Mesendoderm (in vitro differentiated cells): ENCODE measurements at places on chromosomes 6 and 20.

GRCh38 chr6:112337209-112337638, 9.9 kb upstream of the RFPL4B start:
- DNase-seq, result peak; percentile 83

DNA sequence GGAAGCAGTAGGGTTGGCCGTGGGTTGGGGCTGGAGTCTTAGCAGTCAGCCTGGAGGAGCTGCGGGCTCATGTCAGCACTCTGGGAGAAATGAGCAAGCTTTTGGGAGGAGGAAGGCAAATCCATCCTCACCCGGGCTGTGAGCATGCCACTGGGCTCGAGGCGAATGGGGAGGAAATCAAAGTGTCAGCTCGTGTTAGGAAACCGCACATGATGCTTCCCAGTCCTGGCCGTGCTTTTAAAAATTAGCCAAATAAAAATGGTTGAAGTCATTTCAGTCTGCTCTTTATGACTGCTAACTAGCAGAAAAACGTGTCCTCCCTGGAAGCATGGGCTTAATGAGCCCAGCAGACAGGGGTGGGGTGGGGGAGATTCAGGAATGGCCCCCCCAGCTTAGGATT, 98.1 kb downstream of the NFATC2 start:
- no peak for DNase-seq

GRCh38 chr6:30025186-30025585, 35.9 kb upstream of the POLR1H start:
- DNase-seq, result no peak

DNA sequence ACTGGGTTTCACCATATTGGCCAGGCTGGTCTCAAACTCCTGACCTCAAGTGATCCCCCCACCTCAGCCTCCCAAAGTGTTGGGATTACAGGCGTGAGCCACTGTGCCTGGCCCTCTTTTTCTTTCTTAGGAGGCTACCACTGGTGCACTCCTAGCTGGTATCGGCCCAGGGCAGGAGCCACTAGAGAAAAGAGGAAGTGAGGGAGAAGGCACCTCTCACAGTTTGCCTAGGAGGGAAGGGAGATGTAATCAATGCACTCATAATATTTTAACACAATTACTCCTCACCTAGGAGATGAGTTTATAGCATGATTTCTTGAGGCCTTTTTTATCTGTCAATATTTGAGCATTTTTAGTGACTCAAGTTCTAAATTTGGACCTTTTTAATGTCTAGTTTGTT, 189.0 kb upstream of the SOX4 start:
- no peak for DNase-seq

DNA sequence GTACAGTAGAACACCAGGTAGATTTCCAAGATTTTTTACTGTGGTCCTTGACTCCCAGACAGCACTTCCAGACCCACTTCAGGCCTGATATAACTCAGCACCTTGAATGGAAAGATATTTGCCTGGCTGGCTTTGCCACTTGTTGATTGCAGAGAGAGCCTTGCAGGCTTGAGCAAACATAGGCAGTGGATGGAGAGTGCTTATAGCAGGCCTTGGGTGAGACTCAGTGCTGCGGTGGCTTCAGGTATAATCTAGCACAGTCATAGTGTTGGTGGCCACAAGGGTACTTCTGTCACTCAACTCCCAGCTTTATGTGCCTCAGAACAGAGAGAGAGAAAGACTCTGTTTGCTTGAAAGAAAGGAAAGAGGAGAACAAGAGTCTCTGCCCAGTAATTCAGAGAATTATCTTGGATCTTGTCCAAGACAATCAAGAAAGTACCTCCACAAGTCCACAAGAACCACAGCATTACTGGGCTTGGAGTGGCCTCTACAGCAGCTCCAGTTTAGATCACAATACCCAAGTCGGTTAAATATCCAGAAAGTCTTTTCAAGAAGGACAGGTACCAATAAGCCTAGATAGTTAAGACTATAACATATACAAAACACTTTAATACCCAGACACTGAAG, 70.5 kb upstream of the FKBP1C start:
- DNase-seq, result no peak

- DNase-seq, result peak; percentile 96
Observed at GRCh38 chr6:40999569-40999968, 39.5 kb downstream of the UNC5CL start.

GRCh38 chr6:71252960-71253359, 35.7 kb upstream of the OGFRL1 start:
- DNase-seq, result no peak

DNA sequence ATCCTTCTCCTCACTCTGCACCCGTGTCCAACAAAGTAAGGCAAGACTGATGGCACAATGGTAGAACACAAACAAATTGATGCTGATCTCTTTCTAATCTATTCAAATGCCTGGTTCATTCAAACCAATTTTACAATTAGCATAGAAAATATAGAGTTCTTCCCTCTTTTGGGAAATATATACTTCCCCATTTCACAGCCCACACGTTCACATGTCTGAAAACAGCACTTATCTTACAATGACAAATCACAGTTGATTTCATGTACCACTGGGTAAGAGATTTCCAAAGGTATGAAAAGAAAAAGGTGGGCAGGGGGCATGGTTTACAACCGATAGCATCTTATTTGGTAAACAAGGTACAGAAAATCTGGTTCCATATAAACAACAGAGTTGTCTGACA, 137.6 kb downstream of the RNGTT start:
- no peak for DNase-seq

DNA sequence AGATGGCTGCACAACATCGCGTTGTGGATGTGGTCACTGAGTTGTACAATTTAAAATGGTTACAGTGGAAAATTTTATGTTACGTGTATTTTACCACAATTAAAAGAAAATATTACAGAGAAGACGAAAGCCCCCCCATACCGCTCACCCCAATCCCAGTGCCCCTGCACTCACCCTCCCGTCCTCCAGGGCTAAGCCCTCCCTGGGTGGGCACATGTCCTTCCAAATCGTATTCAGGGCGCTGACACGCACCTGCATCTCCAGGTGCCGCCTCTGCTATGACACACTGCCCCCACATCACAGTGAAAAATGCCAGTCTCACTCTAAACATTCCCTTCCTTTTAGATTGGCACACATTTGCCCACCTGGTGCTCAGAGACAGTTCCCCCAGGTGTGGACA, 49.4 kb downstream of the PSMG4 start:
- no peak for DNase-seq

- no peak for DNase-seq
Observed at GRCh38 chr6:70277470-70277869, 25.4 kb downstream of the COL9A1 start.

GRCh38 chr20:11267131-11267761, 593.4 kb upstream of the JAG1 start:
- peak; percentile 96 for DNase-seq

GRCh38 chr20:44633187-44633810, 18.2 kb downstream of the ADA start:
- DNase-seq, result no peak

DNA sequence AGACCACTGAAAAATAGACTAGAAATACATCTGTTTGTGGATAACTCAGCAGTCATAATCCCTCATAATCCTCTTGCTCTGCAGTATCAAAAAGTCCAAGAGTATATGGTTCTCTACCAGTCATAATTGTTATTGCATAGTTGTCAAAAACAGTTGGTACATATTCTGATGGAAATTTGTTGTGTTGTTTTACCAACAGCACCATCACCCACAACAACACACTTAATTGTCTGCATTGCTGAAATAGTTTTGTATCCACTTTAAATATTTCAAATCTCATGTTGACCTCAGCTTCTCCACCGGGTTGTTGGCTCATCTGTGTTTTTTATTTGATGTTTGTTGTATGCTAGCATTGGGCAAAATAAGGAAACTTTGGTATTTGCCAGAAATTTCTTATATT, 39.4 kb downstream of the ITCH start:
- peak; percentile 10 for DNase-seq

DNA sequence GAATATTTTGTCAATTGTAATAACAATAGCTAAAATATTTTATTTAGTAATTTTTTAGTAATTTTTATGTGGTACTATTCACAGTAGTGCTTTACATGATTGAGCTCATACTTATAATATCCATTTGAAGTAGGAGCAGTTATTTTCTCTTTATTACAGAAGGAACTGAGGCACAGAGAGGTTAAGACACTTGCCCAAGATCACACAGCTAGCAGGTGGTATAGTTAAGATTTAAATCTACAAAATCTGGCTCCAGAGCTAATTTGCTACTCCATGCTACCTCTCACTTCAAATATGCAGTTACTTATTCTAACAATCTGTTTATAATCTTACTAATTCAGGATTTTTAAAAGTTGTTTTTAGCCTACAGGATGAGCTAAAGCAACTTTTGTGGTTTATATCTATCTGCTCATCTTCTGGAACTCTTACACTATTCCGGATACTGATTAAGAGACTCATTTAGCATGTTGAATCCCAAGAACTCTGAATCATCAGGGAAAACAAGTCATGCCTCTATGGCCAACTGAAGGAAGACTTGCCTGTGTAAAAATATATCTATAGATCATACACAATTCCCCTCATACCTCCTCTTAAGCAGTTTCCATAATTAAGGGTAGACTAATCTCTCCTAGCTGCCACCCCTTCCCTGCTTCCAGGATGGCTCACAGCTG, 324.2 kb downstream of the UBE3D start:
- no peak for DNase-seq

DNA sequence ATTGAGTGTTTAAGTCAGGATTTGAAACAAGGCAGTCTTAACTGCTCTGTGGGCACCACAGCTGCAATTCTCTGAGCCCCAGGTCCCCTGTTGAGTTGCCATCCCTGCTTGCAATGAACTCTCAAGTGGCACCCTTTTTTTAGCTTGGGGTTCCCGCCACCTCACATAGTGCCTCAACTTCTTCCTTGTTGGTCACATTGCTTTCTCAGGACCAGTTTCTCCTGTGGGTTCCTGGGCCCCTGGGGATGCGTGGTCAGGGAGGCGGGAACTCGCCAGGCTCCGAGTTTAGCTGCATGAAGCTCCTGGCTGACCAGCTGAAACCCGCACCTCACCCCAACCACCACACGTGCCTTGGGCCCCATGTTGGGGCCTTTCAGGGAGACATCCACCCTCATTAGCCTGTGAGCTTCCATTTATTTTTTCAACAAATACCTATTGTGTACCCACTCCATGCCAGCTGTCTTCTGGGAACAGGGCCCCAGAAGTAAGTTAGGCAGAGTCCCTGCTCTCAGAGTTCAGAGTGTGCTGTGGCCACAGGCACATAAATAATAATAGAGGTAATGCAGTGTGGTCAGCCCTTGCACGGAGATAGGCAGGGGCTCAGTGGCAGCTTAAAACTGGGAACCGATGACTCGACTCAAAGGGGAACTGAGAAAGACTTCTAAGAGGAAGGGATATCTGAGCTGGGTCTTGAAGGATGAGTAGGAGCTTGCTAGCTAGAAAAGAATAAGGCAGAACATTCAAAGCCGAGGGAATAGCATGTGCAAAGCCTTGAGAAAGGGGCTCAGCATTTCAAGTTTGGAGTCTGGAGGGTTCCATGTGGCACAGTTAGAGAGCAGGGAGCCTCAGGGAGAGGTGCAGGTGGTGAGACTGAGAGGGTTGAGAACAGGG, 33.9 kb upstream of the FAM83D start:
- DNase-seq, result no peak

- DNase-seq, result no peak
Observed at GRCh38 chr6:6869094-6869493, 238.7 kb upstream of the RREB1 start.

GRCh38 chr6:152375197-152375596, 262.0 kb downstream of the SYNE1 start:
- DNase-seq, result no peak

GRCh38 chr6:97668716-97669115, 385.7 kb upstream of the MMS22L start:
- peak; percentile 55 for DNase-seq

- DNase-seq, result no peak
Observed at GRCh38 chr20:58479726-58480440, 35.3 kb downstream of the APCDD1L start.

GRCh38 chr20:53611449-53611894, 17.8 kb upstream of the ZNF217 start:
- DNase-seq, result peak; percentile 91

- no peak for DNase-seq
Observed at GRCh38 chr20:55635870-55636269, 369.4 kb downstream of the CBLN4 start.

DNA sequence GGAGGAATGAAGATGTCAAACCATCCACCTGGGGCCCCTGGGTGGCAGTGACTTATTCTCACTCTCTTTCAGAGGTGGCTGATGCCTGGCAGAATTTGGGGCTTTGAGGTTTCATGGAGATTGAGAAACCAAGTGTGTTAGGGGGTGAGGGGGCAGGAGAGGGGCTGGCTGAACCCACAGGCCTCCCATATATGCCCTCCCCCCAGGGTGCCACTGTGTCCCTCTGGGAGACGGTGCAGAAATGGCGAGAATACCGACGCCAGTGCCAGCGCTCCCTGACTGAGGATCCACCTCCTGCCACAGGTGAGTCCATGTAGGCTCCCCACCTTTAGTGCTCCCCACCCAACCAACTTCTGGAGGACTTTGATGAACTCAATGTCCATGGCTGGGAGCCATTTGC, 7.6 kb downstream of the GLP1R start:
- DNase-seq, result no peak

GRCh38 chr20:10271494-10272219, 53.0 kb downstream of the SNAP25 start:
- DNase-seq, result peak; percentile 23

GRCh38 chr6:128595544-128595943, 75.1 kb upstream of the PTPRK start:
- no peak for DNase-seq

DNA sequence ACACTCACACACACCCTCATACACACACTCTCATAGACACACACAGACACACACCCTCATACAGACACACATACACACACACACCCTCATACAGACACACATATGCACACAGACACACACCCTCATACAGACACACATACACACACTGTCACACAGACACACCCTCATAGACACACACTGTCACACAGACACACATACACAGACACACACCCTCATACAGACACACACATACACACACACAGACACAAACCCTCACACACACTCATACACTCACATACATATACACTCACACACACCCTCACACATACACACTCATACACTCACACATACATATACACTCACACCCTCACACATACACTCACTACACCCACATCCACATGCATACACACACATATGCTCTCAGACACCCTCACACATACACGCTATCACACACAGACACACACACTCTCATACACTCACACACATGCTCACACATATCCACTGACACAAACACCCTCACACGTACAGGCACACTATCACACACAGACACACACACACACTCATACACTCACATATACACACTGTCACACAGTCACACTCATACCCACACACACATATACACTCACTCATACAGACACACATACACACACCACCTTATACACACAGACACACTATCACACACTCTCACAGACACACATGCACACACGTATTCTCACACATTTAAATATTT, 9.1 kb downstream of the ADIG start:
- DNase-seq, result no peak

GRCh38 chr6:37762806-37763205, 56.7 kb upstream of the ZFAND3 start:
- no peak for DNase-seq

DNA sequence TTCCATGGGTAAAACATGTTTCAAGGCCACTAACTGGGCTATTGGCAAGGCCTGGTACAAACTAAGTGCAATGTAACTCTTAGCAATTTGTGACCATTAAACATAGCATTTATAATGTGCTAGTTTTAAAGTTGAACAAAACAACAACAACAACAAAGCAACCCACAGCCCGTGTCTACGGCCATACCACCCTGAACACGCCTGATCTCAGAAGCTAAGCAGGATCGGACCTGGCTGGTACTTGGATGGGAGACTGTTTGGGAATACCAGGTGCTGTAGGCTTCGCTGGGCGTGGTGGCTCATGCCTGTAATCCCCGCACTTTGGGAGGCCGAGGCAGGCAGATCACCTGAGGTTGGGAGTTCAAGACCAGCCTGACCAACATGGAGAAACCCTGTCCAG, 61.0 kb downstream of the SGK1 start:
- no peak for DNase-seq
